Astrocyte of the hippocampus (primary cell): ENCODE measurements at places on chromosomes 11 and 22.
A peak's percentile ranks its signal among the peaks of the same experiment; 100 is the strongest.

DNA sequence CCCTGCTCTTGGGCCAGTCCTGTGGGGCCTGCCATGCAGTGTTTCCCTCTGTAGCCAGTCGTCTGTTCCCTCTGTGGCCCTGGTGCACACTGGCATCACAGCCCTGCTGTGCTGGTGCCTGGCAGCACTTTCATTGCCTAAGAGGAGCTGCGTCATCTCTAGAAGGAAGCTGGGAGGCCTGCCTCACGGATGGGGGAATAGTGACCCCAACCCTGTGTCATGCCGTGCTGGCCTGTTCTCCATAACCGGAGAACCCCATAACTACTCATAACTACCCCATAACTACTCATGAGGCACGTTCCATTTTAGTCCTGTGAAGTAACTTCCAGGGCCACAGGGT is 14.0 kb downstream of the RAB36 start:
- DNase-seq, result no peak

GRCh38 chr11:21911061-21911460 is 281.8 kb upstream of the ANO5 start:
- no peak for DNase-seq

DNA sequence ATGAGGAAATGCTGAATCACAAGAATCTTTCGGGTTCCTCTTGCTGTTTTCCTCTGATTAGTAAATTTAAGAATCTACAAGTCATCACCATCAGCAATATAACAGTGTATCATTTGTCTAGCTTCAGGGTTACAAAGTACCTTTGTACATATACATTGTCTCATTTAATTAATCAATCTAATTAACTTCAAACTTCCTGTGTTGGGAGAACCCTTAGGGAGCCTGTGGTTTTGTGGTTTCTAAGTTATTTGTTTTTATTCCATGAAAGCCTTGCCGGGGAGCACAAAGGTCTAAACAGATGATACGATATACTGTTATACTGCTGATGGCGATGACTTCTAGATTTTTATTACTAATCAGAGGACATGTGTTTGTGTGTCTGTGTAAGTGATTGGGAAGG is 41.0 kb downstream of the TIMP3 start:
- DNase-seq, result peak; percentile 18

GRCh38 chr11:61814247-61814957 is 2.4 kb downstream of the FADS1 start:
- peak; percentile 39 for DNase-seq

- DNase-seq, result peak; percentile 27
Measured at GRCh38 chr11:125314276-125315078, 149.9 kb downstream of the PKNOX2 start.

- no peak for DNase-seq
Measured at GRCh38 chr11:86726770-86727504, 54.5 kb upstream of the ME3 start.

- DNase-seq, result no peak
Measured at GRCh38 chr11:66131937-66132632, 62.0 kb downstream of the PACS1 start.

DNA sequence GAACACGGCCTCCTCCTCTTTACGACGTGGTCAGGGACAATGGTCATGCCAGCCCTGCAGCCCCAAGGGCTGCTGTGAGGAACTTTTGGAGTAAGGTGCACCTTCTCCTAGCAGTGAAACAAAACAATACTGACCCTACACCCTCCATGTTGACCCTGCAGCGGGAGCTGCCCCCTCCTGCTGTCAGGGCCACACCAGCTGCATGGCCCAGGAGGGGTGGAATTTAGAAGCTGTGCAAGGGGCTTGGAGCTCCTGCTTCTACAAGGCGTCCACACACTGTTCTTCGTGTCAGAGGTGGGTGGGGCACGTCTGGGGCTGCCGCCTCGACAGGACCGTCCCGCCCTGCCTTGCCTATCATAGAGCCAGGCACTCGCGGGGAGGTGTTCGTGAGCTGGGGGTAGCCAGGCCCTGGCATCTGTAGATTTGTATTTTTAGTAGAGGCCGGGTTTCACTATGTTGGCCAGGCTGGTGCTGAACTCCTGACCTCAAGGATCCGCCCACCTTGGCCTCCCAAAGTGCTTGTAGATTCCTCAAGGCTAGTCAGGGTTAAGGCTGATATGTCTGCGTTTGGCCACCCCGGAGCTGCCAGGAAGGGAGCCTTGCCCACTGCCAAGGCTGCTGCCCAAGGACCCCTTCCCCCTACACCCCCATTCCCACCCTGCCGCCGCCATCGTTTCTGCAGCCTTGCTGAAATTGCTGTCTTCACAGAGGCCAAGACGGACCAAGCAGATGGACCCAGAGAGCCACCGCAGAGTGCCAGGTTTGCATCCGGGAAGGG is 15.9 kb downstream of the INCENP start:
- DNase-seq, result no peak

DNA sequence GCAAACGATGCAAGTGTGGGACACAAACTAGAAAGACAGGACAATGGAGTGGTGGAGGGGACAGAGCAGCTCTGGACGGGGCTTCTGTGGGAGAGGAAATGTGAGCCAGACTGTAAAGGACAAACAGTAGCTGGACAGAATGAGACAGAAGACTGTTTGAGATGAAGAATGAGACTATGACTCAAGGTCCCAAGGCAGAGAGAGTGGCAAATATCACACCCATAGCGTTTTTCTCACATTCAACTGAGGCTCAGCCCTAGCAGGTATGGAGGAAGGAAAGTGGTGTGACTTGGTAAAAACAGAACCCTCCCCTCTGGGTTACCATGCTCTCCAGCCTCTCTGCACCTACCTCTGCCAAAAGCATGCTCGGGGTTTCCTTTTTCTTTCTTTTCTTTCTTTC is 96.5 kb downstream of the RPL27A start:
- DNase-seq, result no peak

DNA sequence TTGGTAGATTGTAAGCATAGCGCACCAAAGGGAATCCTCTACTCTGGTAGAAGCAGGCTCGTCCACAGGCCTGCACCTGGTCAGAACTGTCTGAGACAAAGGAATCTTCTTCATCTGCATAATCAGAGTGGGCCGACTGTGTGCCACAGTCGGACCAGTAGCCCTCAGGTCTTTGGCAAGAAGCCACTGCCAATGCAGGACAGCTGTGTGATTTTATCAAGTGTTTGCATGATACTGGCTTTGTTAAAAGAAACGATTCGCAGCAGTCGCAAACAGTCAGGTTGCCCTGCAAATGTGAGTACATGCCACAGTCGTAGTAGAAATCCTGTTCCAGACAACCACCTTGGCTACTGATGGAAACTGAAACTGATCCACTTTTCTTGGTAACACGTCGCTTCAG is 4.9 kb upstream of the CCDC34 start:
- no peak for DNase-seq

DNA sequence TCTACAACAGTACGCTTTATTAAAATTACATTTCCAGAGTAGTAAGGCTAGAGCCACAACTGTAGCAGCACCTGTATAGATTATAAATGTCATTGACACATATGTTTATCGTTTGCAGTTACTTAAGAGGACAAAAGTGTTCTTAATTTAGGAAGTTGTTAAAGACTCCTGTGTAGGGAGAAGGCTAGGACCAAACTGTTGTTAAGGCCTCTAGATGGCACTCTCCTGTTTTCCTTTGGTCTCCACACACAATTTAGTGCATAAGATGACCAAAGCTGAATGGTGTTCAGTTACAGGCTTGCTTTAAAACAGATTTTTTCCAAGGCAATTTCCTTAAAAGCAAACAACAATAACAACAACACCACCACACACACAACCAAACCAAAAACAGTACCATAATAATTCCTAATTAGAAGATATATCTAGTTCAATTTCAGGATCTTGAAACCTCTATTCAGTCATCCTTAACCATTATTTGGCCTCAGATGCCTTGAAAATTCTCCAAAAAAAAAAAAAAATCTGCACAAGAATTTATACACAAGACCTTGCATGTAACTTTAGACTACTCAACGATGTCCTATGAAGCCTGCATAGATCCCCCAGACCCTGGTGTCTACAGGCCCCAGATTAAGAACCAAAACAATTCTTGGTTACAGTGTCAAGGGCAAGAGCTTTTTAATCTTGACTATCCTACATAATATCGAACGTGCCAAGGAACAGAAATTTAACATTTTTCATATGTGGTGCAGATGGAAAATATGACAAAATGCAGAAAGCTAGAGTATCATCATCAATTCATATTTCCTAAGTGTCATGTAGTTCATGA is 42.6 kb upstream of the APOA1 start:
- DNase-seq, result peak; percentile 85

DNA sequence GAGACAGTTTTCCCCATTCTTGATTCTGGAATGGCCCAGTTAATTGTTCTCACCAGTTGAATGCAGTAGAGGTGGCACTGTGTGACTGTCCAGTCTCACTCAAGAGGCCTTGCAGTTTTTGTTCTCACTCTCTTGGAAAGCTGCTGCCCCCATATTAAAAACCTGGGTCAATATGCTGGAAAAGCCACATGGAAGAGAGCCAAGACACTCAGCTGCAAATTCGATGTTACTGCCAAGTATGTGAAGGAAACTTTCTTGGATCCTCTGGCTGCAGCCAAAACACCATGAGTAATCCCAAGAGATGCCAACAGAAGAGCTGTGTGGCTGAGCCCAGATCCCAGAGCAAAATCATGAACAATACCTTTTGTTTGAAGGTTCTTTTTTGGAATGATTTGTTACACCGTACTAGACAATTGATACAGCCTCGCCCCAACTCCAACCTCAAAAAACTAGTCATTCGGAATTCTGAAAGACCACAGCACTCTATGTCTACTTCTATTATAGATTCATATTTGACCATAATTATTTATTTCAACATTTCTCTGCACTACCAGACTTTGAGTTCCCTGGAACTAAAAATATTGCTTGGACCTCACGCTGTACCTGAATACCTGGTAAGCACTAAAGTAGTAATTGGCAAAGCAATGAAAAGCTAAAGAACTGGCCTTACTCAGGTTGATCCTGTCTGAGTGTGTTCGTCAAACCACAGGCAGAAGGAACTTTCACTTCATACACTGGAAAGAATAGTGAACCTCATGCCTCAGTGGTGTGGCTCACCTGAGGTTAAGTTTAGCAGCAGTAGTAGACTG is 378.8 kb downstream of the ETS1 start:
- peak; percentile 97 for DNase-seq

- no peak for DNase-seq
Measured at GRCh38 chr11:62757846-62758788, 3.3 kb upstream of the POLR2G start.

DNA sequence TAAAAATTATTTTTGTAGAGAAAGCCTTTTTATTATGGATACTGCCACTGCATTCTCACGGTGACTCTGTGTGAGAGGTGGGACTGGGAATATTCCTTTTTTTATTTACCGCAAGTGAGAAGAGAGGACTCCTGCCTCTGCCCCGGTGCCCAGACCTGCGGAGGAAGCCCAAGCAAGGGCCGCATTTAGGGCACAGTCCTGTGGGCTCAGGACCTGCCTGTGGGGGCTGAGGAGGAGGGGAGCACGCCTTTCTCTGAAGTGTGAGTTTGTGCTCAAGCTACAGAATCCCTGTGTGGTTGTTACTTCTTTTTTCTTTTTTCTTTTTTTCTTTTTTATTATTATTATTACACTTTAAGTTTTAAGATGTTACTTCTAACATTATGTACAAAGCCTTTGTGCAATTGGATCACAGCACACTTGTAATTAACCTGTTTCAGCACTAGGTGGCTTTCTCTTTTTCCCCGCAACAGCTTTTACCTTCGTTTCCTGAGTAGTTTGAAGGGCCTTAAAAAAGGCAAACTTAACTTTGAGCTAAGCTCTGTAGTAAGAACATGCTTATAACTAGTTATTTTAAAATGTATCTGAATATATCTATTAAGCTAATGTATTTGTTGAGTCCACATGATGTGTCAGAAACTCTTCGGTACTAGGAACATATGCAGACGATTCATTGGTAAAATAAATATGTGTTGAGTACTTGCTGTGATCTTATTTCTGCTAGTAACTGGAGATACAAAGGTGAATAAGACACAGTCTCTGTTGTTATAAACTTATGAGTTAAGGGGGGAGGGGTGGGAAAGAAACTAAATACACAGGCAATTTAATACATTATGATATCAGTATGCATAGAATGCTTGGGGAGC is 18.3 kb downstream of the AMOTL1 start:
- peak; percentile 63 for DNase-seq

- peak; percentile 72 for DNase-seq
Measured at GRCh38 chr11:120675171-120675570, 163.6 kb downstream of the GRIK4 start.

DNA sequence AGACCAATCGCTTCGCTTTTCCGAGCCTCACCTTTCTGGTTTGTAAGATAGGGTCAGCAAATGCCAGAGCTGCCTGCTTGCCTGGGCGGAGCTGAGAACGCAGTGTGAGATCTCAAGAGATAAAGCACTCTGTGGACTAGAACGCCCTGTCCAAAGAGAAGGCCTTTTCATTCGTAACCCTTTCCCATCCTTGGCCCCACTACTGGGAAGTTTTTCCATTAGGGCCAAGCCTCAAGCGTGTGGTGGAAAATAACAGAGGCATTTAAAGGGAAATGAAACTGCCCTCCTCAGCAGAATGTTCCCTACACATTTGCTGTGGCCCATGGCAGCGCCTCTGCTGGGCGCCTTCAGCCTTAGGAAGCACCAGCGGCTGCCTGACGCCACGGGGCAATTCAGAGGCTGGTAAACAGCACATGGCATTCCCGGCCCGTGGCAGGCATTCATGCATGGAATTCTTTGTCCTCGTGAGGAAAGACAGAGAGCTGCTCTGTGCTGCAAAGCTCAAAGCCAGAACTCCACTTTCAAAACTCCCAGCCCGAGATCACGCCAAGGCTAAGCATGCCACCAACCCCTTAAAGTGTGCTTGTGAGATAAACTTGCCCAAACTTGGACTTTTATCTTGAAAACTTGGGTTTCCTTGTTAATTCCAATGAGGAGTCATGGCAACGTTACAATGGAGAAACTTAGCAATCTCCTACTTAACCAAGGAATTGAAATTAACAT is 38.1 kb downstream of the AHNAK start:
- DNase-seq, result peak; percentile 92

- no peak for DNase-seq
Measured at GRCh38 chr22:32489377-32489776, 14.8 kb downstream of the FBXO7 start.

- no peak for DNase-seq
Measured at GRCh38 chr11:92834296-92835020, 135.0 kb upstream of the MTNR1B start.

DNA sequence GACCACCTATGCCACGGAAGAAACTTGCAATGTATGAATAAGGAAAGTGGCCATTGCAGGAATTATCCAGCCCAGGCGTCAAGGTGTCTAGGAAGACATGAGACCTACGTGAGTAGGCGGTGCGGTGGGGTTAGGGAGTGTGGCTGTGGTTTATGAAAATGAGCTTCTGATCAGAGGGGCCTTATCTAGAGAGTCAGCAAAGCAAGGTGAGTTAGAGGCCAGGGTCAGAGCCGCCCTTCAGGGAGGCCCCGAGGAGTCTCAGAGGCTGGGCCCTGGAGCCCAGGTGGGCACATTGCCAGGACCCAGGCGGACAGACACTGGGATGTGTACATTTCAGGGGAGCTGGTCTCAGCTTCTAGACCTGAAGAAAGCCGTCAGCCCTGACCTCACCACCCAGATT is 13.8 kb upstream of the LINC01488 start:
- no peak for DNase-seq

GRCh38 chr11:128455766-128456165 is 131.6 kb downstream of the ETS1 start:
- no peak for DNase-seq

- no peak for DNase-seq
Measured at GRCh38 chr11:94757037-94757735, 11.0 kb upstream of the AMOTL1 start.
